Amniotic epithelial cell (primary cell): ENCODE measurements at places on chromosomes 13 and 19.
A peak's percentile ranks its signal among the peaks of the same experiment; 100 is the strongest.

DNA sequence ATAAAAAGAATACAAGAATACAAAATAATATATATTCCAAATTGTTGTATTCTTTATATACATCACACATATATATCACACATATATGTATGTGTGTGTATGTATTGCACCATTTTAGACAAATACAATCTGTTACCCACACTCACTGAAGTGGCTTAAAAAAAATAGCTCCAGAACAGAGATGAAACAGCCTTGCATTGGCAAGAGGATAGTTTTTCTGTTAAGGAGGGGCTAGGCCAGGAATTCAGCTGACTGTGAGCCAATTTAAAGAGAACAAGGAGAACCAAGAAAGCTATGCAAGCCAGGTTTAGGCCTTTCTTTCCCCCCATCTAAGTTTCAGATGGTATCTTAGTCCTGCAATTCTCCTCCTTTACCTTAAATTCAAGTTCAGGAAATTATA is 257.5 kb downstream of the MZT1 start:
- no peak for DNase-seq

DNA sequence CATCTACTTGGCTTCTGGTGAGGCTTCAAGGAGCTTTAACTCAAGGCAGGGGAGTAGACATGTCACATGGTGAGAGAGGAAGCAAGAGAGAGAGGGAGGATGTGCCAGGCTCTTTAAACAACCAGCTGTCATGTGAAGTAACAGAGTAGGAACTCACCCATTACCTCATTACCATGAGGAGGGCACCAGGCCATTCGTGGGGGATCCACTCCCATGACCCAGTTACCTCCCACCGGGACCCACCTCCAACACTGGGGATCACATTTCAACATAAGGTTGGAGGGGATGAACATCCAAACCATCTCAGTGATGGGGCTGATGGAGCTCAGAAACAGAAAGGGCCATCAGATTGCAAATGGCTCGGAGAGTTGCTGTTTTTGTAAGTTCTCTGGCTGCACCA is 12.9 kb downstream of the VSTM2B start:
- DNase-seq = no peak

DNA sequence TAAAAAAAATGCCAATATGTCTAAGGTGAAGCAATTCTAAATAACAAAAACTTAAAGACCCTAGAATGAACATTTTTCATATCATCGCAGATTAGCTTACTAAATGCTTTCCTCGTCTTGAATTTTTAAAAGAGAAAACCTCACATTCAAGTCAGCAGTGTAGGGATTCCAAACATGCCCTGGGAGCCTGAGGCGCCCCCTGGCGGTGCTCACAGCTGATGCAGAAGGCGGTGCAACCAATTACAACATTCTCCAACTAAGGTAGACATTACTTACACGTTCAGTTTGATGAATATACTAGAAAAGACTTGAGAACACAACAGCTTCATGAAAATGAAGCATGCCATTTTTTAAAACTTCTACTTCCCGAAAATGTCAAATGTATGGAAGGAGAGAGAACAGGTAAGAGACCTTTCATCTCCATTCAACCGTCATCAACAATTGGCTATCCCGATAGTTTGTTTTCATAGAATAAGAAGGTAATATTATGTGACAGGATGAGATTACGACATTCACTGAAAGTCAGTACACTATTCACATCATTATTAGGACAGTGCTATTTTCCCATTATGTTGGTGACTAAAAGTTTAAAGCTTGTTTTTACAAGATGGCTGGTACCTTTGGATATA is 304.4 kb downstream of the DCLK1 start:
- DNase-seq = no peak

- peak; percentile 64 for DNase-seq
Measured at GRCh38 chr19:11125994-11126685, 29.4 kb downstream of the SPC24 start.

DNA sequence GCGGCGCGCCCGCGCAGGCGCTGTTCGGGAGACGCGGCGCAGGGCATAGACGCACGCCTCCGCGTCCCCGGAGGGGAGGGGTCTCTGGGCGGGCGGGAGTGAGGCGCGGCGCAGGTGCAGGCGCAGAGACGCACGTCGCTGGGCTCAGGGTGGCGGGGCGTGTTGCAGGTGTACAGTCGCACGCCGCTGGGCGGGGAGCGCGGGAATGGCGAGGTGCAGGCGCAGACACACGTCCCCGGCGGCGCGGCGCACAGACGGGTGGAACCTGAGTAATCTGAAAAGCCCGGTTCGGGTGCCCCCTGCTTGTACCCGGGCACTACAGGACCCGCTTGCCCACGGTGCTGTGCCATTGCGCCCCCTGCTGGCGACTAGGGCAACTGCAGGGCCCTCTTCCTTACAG is 44.7 kb downstream of the PLPP2 start:
- no peak for DNase-seq

GRCh38 chr13:26376430-26376829 is 122.5 kb downstream of the CDK8 start:
- DNase-seq = no peak

- DNase-seq = peak; percentile 46
Measured at GRCh38 chr13:27182844-27183497, 11.4 kb upstream of the USP12 start.

- DNase-seq = peak; percentile 13
Measured at GRCh38 chr13:70960841-70961443, 852.7 kb upstream of the KLHL1 start.

- no peak for DNase-seq
Measured at GRCh38 chr13:71274923-71275608, 591.9 kb downstream of the DACH1 start.

DNA sequence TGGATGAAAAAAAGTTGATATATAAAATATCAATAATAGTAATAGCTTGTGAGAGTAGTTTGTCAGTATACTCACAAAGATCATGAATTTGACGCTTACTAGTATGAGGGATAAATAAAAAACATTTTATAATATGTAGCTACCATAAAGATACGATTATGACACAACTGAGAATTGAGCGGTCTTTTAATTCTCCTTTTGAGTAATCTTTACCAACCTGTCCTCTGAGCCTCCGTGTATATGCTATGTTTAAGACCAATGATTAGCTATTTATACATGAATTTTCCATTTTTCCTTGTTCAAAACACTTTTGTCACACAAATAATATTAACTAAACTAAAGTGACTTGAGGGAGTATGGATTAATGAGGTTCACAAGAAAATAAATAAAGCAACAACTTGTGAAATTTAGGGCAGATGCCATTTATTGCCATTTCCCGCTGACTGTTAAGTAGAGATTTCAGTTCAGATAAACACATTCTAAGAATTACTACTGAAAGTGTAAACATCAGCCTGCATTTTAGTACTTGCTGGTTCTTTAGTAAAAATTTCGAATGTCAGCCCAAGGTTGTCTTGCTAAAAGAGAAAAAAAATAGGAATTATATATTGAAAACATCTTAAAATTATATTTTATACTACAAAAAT is 6.2 kb upstream of the IRS2 start:
- no peak for DNase-seq

- no peak for DNase-seq
Measured at GRCh38 chr19:50417111-50418081, 1.3 kb upstream of the SPIB start.

GRCh38 chr13:24212674-24213073 is 52.2 kb downstream of the SPATA13 start:
- DNase-seq = no peak

- DNase-seq = peak; percentile 59
Measured at GRCh38 chr19:47790398-47790814, 11.9 kb downstream of the SELENOW start.

DNA sequence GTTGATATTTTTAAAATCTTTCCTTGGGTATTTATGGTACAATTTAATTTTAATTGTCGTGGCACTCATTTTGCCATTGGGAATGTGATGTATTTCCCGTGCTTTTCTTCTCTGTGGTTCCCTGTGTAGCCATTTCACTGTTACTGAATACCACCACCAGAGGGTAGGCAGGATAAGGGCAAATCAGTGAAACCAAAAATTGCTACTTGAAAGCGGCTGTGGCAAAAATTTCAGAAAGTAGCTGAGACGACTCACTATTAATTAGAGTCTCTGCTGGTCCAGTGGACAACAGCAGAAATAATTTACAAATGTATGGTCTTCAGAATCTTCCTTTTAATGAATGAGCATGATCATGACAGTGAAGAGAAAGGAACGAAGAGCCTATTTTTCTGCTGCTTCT is 34.4 kb upstream of the MIR17HG start:
- DNase-seq = peak; percentile 11

DNA sequence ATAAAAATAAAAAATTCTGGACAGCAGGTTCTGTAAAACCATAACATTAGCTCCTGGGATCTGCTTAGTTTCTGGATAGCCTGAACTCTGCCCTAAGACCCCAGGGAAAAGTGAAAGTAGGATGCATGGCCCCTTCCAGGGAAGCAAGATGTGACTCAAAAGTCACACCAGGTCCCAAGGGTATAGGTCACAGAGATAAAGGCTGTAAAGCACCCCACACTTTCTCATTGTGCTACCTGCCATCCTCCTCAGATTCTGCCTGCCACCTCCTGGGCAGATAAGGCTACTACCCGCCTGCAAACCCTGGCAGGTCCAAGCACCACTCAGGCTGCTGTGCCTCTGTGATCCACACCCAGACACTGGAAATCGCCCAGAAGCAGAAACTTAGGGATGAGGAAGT is 20.6 kb downstream of the FFAR2 start:
- peak; percentile 12 for DNase-seq

DNA sequence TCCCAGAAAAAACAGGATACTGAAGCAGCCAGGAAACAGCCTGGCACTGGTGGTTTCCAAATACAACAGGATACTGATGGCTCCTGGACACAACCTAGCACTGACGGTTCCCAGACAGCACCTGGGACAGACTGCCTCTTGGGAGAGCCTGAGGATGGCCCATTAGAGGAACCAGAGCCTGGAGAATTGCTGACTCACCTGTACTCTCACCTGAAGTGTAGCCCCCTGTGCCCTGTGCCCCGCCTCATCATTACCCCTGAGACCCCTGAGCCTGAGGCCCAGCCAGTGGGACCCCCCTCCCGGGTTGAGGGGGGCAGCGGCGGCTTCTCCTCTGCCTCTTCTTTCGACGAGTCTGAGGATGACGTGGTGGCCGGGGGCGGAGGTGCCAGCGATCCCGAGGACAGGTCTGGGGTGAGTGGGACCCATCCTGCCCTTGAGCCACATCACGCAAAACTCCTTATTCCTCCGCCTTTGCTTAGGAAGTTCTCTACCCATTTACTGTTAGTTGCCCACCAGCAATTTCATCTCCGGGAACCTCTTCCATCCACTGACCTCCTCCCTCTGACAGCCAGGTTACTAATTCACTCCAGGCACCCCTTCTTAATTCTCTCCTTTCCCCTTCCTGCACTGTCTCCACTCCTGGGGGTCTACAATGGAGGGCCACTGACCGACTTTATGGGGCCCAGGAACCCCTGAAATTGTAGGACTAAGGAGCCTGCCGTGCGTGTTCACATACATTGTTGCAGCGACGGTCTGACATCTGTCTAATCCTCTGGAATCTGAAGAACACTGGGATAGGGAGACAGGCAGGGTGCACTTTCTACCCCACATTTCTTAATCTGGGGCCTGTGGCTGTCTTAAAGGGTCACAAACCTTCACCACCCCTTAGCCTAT is 1.2 kb downstream of the ITPKC start:
- DNase-seq = peak; percentile 23

DNA sequence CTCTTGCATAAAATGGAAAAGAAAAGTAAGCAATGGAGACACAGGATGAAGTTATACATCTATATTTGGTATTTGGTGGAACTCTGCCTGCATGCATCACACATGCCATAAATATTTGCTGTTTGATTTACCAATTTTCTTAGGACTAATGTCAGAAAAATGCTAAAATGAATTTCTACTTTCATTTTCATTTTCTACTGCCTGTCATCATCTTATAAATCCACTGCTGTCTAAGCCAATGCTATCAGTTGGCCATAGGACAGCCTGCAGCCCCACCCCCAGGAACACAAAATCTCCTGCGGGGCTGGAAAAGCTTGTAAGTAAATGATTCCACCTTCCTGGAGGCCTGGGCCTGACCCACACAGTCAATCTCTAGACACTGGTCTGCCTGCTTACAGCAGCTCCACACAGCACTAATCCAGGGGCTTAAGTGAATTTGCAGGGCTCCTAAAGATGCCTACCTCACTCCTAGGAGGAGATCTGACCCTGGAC is 122.0 kb downstream of the ENOX1 start:
- peak; percentile 74 for DNase-seq

DNA sequence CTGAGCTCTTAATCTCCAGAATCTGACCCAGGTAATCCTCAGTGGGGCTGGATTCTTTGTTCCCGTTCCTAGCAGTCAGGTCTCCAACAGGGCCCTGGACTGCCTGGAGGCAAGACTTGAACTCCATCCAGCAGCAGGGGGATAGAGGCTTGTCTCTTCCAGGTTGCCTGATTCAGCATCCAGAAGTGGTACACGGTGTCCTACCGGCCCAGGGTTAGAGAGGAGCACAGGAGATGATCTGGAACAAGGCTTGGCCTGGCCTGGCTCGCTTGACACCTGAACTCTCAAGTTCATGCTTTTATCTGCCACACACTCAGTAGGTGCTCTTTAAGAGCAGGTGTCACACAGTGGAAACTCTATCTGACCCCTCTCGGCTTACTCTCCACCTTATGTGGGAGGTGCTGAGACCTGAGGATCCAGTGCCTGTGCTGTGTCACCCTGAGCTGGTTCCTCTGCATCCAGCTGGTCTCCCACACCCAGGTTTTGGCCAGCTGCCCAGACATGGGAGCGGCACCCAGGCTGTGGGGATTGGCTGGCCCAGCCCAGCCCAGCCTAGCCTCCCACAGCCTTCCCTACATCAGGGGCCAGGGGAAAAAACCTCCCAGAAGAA is at the start of gene CYP4F3:
CYP4F3 (plus strand) TSS at position 604 of the 610 bp plus-strand sequence. CDS start 519 bp downstream, outside the sequence.
- no peak for DNase-seq

DNA sequence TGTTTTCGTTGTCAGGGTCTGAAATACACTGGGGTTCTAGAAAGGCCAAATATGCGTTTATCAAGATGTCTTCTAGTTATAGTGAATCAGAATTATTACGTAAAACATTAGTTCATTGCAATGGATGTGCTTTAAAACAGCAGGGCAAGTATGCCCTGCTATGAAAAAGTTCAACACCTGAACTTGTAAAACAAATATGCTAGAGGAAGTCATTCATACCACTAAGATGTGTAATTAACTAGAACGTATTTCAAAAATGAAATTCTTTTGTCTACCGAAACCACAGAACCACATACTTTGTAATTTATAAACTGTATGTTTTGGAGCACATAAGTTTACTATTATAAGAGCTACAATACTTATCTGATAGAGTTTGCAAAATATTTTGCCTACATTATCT is 266.2 kb downstream of the KCTD12 start:
- DNase-seq = no peak

- no peak for DNase-seq
Measured at GRCh38 chr19:10421240-10422045, 1.1 kb downstream of the PDE4A start.

- DNase-seq = peak; percentile 91
Measured at GRCh38 chr13:102707467-102707866, 12.6 kb upstream of the METTL21C start.
